CD4-positive, CD25-positive, alpha-beta regulatory T cell (primary cell): ENCODE measurements at places on chromosomes 4 and X. TPM values are rescaled to one million over a fixed set of nuclear protein-coding genes. Genes with fewer than 3 reads are reported as not detected.

- no peak for DNase-seq
These were observed 3.2 kb upstream of the TSPYL2 start for GRCh38 chrX:53078943-53079342.

DNA sequence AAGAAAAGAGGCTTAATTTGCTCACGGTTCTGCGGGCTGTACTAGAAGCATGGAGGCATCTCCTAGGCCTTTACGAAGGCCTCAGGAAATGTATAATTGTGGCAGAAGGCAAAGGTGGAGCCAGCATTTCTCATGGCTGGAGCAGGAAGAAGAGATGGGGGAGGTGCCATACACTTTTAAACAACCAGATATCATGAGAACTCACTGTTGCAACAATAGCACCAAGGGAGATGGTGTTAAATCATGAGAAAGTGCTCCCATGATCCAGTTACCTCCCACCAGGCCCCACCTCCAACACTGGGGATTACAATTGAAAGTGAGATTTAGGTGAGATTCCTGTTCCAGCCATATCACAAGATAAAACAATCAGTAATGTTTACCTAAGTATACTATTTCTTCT, 45.5 kb downstream of the MTHFD2L start:
- DNase-seq, result no peak

- DNase-seq, result no peak
These were observed 35.0 kb downstream of the PROM1 start for GRCh38 chr4:16048619-16049419.

GRCh38 chr4:94826206-94826605, 68.5 kb downstream of the BMPR1B start:
- no peak for DNase-seq

DNA sequence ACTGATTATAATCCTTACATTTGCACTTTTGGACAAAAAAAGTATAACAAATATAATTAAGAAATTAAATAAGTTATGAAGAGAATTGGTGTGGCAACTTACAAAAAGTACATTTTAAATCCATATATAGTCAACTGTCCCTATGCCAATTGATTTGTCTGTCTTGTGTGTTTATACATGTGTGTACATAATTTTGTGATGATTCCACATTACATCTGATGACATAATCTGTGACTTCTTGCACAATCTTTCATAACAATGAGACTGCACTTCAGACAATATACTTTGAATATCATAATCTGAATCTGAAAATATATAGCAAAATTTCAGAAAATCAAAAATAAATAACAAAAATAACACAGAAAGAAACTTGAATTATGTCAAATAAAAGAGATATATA, 953.4 kb downstream of the FAT4 start:
- no peak for DNase-seq

DNA sequence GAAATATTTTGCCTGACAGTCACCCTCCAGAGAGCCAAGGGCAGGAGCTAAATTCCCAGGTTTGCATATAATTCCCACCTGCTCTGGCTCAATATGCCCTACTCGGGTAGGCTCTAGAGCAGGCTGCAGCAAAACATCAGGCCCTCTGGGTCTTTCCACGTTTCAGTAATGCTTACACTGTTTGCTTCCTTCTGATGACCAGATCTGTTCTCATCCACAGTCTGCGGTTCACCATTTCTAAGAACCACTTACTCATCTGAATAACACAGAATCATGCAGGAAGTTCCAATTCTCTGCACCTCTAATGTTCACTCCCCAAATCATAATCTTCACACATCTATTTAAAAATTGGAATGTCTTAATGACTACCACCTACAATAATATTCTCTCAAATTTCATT, 141.4 kb downstream of the PPP3CA start:
- no peak for DNase-seq

DNA sequence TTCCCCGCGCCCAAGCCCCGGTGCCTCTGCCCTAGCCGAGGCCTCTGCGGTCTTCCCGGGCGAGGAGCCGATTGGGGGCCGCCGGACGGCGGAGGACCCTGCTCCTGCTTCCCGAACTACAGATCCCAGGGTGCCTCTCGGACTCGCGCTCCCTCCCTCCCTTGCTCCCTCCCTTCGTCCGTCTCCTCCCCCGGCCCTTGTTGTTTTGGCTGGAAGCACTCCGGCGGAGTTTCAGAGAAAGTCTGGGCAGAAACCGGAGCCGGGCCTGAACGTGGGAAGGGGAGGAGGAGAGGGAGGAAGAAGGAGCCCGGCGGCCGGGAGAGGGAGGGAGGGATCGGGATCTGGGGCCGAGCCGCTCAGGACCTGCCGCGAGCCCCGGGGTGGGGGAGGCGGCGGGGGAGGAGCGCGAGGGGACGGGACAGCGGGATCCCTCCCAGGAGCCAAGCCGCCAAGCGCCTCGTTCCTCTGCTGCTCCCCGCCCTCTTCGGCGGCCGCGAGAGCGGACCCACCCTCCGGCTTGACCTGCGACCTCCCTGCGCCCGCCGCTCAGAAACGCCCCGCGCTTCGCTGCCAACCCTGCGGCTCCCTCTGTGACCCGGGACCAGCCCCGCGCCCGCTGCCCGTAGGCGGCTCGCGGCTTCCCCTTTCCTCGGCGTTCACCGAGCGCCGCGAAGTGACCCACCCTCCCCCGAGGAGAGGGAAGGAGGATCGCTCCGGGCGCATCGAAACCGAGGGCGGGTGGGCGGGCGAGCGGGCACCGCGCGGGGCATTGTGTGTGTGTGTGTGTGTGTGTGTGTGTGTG, 496 bp upstream of the GAB1 start:
- DNase-seq, result no peak

- no peak for DNase-seq
These were observed 893.8 kb upstream of the INTU start for GRCh38 chr4:126738926-126739325.

GRCh38 chr4:143538979-143539669, 25.6 kb downstream of the SMARCA5 start:
- DNase-seq, result no peak

- no peak for DNase-seq
These were observed 2464.6 kb downstream of the PCDH7 start for GRCh38 chr4:33184657-33185290.

DNA sequence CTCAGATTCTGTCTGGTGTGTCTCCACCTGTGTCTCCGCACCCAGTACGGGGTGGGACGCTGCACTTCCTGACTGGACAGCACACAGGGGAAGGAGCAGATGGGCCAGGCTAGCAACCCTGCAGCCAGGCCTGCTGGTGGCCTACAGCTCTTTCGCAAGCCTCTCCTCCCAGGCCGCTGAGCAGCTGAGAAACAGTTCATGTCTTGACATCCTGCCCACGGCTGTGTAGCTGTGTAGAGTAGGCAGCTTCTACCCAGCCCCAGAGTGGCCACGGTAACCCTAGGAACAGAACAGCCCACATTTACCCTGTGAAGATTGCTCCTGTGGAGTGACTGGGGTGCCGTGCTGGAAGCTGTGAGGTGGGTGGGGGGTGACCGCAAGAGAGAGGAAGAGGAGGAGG, 38.9 kb downstream of the CCNQ start:
- no peak for DNase-seq

The NAT8L gene
- total RNA-seq, result 0.15 TPM

- DNase-seq, result no peak
These were observed 591 bp downstream of the ELK1 start for GRCh38 chrX:47649781-47650163.

The DIPK2B gene
- total RNA-seq, result not detected

GRCh38 chrX:71466979-71467523, 65.9 kb upstream of the OGT start:
- no peak for DNase-seq

- no peak for DNase-seq
These were observed 21.4 kb upstream of the RASL11B start for GRCh38 chr4:52840531-52841370.

DNA sequence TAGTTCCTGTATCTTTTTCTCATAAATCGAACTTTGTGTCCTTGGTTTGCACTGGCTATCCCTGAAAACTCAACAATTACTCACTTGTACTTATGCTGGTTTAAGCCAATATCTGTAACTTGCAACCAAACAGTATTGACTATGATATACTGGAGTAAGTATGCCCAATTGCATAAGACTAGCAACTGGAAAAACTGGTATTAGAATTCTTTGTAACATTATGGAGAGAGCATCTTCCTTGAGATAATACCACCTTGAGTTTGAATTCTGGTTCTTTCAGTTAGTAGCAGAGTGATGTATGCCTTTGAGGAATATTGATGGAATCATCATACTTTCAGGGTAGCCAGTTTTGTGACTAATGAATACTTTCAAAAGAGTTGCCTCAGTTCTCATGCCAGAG, 28.1 kb downstream of the BMP3 start:
- no peak for DNase-seq

DNA sequence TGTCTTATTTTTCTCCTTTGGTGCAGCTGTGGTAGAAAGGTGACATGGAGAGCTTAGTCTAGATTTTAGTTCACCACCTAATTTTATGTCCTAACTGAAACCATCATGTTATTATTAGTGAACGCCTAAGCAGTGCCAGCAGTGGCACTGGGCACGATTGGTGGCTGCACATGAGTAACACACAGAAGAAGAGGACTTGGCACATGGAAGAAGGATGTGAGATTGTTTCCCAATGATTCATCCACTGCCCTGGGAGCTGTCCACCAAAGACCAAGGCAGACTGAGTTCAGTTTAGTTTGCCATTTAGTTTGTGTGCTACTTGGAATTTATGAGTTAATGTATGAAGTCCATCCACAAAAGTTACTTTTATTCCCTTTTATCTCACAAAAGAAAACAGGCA, 68.1 kb upstream of the NAP1L5 start:
- no peak for DNase-seq

GRCh38 chr4:180518906-180519305, 1724.3 kb upstream of the TENM3 start:
- no peak for DNase-seq

GRCh38 chrX:48505481-48505880, 3.3 kb upstream of the PORCN start:
- DNase-seq, result no peak

DNA sequence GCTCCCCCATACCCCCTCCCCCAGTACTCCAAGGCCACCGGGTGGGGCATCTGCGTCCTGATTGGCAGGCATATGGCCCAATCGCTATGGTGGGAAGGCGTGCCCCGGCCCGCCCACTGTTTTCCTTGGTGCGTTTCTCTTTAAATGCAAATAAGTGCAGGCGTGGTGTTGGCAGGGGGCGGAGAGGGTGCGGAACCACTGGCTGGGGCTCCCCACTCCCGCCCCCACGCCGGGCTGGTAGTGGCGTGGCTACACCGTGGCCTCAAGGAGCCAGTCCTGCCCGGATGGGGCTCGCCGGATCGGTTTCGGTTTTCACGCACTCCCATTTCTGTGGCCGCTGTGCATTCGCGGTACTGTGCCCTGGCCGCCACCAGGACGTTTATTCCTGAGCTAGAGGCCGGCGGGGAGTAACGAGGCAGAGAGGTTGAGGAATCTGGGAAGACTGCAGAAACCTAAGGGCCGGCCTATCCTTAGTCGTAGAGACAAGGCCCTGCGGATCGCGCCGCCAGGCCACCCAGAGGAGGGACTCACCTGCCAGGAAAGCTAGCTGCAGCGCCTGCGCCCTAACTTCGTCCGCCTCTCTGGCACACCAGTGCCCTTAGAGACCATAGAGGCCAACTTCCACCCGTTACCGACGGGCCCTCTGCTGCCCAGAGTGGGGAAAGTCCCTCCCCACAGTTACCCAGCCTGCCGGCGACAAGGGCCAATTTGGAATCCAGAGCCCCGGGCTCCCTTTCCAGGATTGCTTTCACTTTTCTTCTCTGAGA, 410 bp upstream of the AMER1 start:
- peak; percentile 92 for DNase-seq

DNA sequence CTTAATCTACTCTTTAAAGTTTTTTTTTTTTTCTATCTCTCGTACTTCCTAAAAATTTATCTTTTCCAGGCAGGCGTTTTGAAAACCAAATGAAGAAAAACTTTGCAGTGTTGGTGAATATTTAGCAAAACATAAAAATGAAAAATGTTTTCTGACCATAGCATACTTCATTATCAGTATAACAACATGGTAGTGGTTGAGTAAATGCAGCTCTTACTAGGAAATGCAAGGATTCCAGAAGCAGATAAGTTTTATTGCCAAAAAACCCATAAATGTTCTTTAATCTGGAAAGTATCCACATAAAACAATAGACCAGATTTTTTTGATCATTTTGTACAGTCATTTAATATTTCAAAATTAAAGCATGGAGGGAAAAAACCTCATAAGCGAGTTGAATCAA, 136.9 kb upstream of the GUCY1A1 start:
- no peak for DNase-seq

DNA sequence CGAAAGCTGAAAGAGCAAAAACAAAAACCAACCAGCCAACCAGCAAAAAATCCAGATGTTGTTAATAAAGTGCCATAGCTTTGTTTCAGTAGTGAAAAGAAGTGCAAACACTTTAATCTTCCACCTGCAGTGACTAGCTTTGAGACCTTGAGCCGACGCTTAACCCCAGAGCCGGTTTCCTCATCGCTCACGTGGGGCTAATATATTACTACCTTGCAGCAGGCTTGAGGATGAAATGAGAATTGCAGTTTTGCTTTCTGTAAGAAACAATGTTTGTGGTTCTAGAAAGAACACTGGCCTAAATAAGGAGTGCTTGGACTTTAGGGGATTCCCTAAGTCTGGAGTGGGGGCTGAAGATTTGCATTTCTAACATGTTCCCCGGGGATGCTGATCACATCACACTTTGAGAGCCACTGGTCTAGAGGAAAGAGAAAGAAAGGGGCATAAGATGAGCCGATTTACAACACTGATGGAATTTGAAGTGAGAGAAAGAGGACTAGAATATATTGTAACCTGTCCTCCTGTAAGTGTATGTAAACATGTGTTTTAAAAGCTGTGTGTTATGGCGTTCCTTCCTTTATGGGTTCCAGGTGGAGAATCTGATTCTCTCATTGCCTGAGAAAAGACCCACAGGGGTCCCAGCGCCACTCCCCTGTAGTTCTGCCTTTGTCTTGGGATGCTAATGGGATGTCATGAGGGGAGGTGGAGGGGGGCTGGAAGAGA, 1.4 kb downstream of the FGF2 start:
- DNase-seq, result peak; percentile 13

The SHROOM4 gene
- 0.17 TPM for total RNA-seq

GRCh38 chr4:173333658-173334084, 487 bp downstream of the HMGB2 start:
- no peak for DNase-seq

GRCh38 chrX:134373736-134374135, 86.2 kb upstream of the HPRT1 start:
- DNase-seq, result no peak

The PABPC5 gene
- total RNA-seq, result not detected
